ENCODE measurements at places on chromosomes 1 and 21.
A peak's percentile ranks its signal among the peaks of the same experiment; 100 is the strongest.

- peak; percentile 80 for DNase-seq
Measured at GRCh38 chr1:147641695-147642592, 28.4 kb downstream of the ACP6 start.

- DNase-seq: no peak
Measured at GRCh38 chr21:43731891-43732711, 13.2 kb downstream of the PDXK start.

DNA sequence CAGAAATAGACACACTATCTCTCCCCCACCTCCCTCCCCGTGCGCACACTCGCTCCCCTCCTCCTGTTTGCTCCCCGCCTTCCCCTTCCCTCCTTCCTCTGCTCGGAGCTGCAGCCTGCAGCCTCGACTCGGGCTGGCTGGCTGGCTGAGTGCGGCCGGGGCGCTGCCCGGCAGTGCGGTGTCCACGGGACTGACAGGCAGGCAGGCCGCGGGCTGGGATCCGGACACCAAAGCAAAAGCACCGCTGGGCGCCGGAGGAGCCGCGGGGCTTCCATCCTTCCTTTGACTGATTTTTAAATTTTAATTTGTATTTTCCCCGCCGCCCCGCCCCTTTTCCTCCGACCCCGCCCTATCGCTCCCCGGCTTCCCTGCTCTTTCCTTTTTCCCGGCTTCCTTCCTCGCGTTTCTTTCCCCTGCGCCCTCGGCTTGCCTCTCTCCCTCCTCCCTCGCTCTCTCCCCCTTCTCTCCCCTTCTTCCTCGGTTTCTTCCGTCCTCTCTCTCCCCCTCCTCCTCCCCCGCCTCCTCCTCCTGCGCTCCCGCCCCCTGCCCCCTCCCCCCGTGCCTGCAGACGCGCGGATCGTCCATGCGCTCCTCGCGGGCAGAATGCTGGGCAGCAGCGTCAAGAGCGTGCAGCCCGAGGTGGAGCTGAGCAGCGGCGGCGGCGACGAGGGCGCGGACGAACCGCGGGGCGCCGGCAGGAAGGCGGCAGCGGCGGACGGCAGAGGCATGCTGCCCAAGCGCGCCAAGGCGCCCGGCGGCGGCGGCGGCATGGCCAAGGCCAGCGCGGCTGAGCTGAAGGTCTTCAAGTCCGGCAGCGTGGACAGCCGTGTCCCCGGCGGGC is 109.4 kb downstream of the NAV1 start:
- peak; percentile 22 for DNase-seq

- no peak for DNase-seq
Measured at GRCh38 chr1:28538286-28538685, 14.6 kb upstream of the TRNAU1AP start.

DNA sequence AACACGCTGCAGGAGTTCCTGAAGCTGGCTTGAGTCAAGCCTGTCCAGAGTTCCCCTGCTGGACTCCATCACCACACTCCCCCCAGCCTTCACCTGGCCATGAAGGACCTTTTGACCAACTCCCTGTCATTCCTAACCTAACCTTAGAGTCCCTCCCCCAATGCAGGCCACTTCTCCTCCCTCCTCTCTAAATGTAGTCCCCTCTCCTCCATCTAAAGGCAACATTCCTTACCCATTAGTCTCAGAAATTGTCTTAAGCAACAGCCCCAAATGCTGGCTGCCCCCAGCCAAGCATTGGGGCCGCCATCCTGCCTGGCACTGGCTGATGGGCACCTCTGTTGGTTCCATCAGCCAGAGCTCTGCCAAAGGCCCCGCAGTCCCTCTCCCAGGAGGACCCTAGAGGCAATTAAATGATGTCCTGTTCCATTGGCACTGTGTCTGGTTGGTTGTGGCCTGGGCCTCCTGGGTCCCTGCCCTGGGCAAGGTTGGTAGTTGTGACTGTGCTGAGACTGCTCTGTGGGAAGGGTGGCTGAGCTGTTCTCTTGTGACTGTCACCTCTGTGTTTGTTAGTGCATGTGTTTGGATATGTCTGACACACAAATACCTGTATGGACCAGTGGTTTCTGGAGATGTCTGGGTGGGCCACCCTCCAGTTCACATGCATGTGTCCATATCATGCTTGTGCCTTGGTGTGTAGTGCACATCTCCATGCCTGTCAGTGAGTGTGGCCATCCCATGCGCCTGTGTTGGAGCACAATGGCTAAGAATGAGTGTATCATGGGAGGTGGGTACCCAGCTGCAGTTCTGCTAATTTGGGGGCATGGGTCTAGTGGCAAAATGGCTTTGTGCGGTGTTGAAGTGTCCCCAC is 1.4 kb downstream of the SH3BGRL3 start:
- no peak for DNase-seq

DNA sequence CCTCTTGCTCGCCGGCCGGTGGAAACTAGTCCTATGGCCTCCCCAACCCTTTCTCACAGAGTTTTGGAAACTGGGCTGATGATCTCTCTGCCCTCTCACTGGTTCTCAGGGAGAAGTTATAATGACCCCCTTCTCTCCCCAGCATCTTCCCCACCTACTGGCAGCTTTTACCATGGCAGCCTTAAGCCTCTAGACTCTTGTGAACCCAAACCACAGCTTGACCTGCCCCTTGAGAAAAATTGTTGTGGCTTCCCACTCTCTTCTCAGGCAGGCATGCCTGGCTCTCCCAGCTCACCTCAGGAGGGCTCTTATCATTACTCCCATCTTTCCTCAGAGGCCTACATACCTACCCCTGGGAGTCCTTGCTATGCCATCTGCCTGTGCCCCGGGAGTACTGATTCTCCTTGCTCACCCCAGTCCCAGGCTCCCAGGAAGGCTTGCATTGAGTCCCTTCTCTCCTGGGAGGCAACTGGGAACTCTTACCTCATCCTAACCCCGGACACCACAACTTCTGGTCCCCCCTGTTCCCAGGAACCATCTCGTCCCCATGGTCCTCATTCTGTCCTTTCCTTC is 1.6 kb downstream of the NSUN4 start:
- DNase-seq: no peak

DNA sequence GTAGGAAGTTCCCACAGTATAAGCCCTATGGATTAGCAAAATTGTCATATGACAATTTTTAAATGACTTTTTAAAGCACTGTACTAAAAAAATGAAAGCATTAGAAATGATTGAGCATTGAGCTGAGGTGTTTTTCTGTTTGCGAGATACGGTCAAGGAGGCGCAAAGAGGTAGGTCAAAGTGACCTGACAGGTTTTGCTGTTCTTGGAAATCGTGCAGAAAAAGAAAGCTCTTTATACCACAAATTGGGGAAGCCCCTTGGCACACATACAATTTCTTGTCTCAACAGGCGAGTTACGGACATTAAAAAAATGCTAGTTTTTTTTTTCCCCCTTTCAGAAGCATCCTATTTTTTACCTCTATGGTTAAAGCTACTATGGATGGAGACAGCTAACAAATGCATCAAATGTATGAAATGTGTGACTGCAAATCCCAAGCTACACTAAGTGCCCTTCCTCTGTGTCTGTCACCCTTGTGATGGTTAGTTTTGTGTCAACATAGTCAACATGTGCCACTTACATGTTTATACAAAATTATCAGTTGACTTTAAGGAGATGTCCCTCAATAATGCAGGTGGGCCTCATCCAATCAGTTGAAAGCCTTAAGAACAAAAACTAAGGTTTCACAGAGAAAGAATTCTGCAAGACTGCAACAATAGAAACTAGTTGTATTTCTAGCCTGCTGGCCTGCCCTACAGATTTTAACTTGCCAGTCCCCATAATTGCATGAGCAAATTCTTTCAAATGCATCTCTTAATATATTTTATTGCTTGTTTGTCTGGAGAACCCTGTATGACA is 29.3 kb downstream of the CRYZ start:
- DNase-seq: no peak

DNA sequence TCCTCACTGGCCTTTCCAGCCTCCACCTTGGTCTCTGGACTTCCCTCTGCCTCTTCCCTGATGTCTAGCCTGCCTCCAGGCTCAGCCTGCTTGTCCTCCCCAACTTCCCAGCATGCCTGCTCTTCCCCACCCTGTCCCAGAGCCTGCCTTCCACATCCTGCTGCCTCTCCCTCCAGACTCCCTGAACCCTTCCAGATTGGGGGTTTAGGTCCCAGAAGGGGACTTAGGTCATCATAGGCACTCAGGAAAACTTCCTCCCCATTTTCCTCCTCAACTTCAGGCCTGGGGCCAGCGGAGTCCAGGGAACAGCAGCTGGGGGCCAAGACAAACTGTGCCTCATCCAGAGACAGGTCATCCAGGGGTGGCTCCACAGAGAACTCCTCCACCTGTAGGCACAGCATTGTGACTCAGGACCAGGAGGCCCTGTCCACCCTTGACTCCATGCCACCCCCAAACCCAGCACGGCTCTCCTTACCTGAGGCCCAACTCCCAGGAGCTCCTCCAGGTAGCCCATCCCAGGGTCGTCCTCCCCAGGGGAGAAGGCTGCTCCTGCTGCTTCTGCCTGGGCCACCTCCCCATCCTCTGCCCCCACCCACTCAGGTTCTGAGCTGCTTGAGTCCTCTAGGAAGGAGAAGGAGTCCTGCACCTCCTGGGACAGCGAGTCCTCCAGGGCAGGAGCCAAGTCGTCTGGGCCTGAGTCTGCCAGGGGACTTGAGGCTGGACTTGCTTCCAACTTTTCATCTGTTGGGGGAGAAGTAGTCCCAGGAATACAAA is 3.4 kb upstream of the USF1 start:
- no peak for DNase-seq

DNA sequence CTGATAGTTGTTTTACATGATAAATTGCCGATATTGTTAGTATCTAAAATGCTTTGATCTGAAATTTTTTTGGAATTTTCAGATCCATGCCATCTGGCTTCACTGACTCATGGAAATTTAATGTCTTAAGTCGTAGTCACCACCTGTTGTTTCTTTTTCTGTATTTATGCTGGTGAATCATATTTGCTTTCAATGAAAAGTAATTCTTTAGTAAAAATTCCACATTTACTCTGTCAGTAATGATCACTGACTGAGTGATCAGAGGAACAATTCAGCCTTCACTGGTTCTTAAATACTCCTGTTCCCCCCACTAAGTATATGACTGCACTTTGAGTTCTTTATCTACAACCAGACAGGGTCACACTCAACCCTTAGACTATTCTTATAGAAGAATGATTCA is 185.6 kb upstream of the NRIP1 start:
- no peak for DNase-seq

DNA sequence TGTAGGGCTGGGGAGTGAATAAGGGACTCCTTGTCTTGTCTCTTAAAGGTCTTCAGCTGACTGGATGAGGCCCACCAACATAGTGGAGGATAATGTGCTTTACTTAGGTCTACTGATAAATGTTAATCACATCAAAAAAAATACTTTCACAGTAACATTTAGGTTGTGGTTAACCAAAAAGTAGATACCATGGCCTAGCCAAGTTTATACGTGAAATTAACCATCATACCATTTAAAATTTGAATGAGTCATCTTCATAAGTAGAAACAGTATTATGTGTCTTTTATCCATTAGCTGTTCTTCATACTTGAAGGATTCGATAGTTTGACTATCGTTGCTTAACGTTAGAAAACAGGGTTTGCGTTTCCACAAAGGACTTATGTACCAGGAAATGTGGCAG is 80.9 kb downstream of the MTR start:
- no peak for DNase-seq

GRCh38 chr1:222749927-222750326 is 12.9 kb downstream of the FAM177B start:
- no peak for DNase-seq

DNA sequence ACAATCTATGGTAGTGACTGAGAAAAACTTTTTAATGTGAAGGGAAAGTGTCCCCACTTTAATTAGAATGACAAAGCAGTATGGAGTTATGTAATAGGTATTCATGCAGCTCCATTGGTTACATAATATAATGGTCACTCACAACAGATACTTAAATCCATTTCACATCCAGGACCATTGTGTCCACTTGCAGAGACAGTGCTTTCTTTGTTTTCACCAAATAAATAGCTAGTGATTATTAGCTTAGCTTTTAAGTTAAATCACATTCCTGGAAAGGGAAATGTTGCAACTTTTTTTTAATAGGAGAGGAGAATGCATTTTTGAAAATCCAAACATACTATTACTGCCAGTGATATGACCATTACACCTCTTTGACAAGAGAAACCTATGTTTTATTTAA is 22.9 kb downstream of the RGL1 start:
- no peak for DNase-seq

DNA sequence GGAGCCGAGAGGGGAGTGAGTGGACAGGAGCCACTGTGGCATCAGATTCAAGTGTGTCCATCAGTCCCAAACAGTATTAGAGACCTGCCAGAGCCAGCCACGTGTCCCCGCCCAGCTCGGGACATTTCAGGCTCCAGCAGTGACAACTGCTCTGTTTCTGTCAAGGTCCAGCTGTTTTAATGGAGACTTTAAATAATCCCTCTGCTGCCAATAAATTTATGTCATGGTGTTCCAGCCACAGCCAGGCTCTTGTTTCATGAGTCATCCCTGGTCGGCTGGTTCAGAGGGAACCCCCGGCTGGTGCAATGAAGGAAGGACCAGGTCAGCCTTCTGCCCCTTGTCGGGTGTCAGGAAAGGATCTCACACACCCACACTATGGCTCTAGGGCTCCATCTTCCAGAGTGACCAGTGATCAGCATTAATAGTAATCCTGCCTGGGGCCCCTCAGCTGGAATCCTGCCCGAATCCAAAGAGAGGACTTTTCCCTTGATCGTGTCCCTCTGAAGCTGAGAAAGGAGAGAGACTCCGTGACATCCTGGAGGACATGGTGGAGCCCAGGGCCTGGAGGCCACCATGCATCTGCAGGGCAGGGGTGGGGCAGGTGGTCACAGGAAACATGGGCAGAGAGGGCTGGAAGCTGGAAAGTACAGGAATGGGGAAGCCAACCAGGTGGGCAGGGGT is 197.3 kb downstream of the MATN1 start:
- DNase-seq: peak; percentile 27

GRCh38 chr21:16294128-16294527 is 564.3 kb downstream of the USP25 start:
- DNase-seq: no peak

DNA sequence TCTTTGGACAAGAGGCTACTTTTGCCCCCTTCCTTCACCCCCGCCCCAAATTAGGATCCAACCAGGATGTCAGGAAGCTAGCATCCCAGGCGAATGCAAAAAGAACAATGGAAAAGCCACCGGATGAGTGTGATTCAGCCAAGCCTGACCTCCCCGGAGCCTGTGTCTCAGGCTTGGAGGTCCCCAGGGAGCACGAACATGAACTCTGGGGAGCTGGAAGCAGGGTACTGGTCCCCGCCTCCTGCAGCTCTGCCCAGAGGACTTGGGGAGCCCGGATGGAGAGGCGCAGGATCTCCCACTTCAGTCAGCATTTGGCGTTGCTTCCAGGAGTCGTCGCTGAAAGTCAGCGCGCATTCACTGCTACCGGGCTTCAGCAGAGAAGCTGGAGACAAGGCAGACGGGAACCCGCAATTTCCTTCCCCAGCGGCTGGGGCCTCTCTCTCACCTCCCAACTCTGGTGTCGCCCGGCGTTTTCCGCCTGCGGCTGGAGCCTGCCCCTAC is 1.8 kb upstream of the TBX15 start:
- DNase-seq: no peak

DNA sequence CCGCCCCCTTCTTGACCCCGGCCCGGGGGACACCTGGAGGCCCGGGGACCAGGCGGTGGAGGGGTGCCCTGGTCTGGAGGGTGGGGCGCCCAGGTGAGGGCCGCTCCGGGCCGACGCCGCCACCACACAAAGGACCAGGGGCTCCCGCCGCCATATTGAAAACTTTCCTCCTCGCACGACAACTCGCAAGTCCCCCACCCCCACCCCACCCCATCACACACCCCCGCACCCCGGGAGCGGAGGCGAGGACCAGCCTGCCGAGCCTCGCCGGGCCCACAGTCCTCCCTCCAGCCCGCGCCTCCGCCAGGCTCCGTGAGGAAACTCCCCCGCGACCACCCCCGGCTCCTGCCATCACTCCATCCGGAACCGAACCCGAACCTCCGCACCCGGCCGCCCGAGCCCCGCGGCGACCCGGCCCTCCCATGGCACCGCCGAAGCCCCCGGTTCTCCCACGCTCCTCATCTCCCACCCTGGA is 733 bp downstream of the KDM5B start:
- DNase-seq: no peak

Data from SHP77 (cell line).